A673 (cell line): ENCODE measurements at places on chromosomes 4 and X. TPM values are rescaled to one million over a fixed set of nuclear protein-coding genes. Genes with fewer than 3 reads are reported as not detected.

CNGA2 gene
- not detected in 2 replicates for total RNA-seq

TKTL2 gene
- not detected in 2 replicates for total RNA-seq

RASSF6 gene
- not detected in 2 replicates for total RNA-seq

HSFX2 gene
- not detected in 2 replicates for total RNA-seq

HMX1 gene
- total RNA-seq: 0.15 and 0.26 TPM in 2 replicates

SH3D19 gene
- total RNA-seq: 0.86 and 2.1 TPM in 2 replicates

CSAG1 gene
- not detected in 2 replicates for total RNA-seq

VSIG4 gene
- total RNA-seq: not detected in 2 replicates

DCAF12L2 gene
- total RNA-seq: 0.54 and 0.83 TPM in 2 replicates
